ENCODE measurements at places on chromosomes 1 and 21.
A peak's percentile ranks its signal among the peaks of the same experiment; 100 is the strongest.

DNA sequence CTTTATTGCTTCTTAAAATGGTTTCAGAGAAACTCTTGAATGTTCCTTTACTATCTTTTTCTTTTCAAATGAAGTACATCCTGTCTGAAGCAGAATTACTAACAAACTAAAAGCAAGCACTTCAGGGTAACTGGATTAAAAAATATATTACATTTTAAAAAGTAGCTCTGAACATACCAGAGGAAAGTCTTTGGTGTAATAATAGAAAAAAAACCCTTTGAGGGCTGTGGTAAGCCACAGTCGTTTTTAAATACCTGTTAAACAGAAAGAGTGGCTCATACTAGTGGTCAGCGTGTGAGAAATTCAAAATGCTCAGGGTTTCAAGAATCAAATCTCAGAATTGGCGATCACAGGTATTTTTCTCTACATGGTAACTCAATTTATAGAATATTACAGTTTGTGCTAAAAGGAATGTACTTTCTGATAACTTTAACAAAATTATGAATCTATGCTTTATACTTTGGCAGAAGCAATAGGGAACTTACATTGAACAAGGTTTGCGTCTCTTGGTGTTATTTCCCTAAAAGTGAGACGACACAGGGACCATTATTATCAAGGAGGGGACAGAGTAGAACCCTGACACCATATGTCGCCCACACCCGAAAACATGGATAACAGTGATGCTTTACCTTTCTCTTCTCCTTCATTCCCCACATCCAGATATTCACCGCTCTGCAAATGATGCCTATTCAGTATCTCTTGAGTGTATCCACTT lies 97.0 kb upstream of the DPH5 start:
- no peak for DNase-seq

GRCh38 chr21:29175408-29176134 lies 45.1 kb downstream of the MAP3K7CL start:
- DNase-seq = peak; percentile 84

DNA sequence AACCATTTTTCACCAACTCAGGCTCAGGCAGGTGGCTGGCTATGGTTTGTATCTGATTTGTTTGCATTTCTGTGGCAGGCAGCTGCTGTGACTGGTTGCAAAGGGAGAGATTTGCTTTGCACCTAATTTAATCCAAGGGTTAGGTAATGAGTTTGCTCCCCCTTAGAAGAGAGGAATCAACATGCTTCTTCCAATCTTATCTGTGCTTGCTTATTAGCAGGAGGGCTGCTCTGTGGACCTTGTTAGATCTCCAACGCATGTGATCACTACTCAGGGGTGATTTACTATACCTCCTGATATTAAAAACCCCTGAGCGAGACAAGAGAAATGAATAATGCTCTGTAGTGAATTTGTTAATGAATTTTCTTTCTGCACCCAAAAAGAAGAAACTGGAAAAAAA lies 20.5 kb downstream of the OLFML3 start:
- DNase-seq = no peak

- DNase-seq = no peak
Observed at GRCh38 chr1:23023174-23023845, 4.0 kb downstream of the KDM1A start.

All from brain microvascular endothelial cell (primary cell).